NCI-H1436 treated with DMSO at 0.1 percent for 48 hours (cell line): ENCODE measurements at places on chromosomes 1 and 21.

- DNase-seq, result no peak
Observed at GRCh38 chr1:183612407-183612806, 22.1 kb upstream of the NCF2 start.

- no peak for DNase-seq
Observed at GRCh38 chr1:167659450-167659849, 29.4 kb downstream of the RCSD1 start.

DNA sequence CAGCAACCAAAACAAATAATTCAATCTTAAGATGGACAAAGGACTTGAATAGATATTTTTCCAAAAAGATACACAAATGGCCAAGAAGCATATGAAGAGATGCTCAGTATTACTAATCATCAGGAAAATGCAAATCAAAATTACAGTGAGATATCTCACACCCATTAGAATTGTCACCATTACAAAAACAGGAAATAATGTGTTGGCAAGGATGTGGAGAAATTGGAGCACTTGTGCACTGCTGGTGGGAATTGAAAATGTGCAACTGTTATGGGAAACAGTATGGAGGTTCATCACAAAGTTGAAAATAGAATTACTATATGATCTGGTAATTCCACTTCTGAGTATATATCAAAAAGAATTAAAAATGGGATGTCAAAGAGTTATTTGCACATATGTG is 83.2 kb downstream of the SH3GLB1 start:
- no peak for DNase-seq

DNA sequence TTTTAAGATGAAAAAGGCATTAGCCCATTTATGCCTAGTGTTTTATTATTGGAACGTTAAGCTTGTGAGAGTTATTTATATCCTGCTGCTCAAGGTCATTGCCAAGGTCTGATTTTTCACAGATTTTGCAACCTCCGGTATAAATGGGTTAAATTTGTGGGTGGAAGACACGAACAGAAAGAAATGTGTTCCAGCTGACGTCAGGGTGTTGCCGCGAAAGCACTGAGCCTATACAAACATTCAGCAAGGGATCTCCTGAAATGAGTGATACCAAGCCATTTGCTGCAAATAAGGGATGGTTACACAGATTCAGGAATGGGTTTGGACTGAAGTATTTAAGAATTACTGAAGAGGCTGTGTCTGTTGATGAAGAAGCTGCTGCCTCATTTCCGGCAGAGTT is 32.2 kb downstream of the TMED5 start:
- DNase-seq, result no peak

DNA sequence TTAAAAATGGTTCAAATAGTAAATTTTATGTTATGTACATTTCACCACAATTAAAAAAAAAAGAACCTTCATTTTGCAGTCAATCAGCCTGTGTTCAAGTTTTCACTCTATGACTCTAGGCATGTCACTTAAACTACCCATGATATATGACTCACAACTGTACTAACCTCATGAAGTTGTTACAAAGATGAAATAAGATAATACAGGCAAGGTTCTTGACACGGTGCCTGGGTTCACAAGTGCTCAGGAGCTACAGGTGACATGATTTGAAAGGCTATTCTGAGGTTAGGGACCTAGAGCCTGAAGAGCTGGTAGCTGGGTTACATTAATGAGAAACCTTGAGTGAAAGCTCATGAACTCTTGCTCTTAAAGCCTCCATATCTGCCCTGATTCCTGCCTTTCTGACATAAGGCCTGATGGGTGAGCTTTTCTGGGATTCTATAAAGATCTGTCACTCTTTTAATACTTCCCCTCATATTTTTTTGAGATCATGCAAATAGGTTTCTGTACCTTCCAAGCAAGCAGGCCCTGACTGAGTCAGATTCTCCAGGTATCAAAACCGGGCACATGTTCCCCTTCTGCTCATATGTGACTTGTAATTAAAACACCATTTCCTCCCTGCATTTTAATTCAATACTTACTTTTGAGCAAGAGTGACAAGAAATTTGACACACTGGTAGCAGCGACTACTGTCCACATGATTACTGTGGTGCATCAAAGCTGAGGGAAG is 34.0 kb downstream of the PCSK9 start:
- DNase-seq, result no peak

DNA sequence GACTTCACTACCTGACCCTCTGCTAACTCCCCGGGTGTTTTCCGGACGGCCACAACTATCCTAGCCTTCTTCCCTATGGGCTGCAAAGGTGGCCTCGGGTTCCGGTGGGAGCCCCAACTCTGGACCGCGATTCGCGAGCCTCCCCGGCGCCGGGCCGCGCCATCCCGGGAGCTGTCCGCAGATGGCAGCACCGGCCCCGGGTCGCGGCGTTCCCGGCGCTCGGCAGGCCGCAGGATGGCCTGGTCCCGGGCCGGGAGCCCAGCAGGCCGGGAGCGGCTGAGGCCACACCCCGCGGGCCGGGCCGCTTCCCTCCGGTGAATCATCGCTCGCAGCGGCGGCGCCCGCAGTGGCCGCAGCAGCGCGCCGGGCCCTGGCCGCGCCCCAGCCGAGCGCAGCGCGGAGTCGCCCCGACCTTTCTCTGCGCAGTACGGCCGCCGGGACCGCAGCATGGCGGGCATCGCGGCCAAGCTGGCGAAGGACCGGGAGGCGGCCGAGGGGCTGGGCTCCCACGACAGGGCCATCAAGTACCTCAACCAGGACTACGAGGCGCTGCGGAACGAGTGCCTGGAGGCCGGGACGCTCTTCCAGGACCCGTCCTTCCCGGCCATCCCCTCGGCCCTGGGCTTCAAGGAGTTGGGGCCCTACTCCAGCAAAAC is at the start of gene CAPN2:
TSS of gene CAPN2 (plus strand) at position 346 of the 656 bp plus-strand sequence. CDS start at position 448, 102 bp downstream.
- no peak for DNase-seq

- DNase-seq, result no peak
Observed at GRCh38 chr1:205693421-205693991, 13.2 kb upstream of the SLC45A3 start.
